Pancreas (tissue), 10 donors: ENCODE measurements at places on chromosomes 16 and 17. TPM values are rescaled to one million over a fixed set of nuclear protein-coding genes. Genes with fewer than 3 reads are reported as not detected.
A peak's percentile ranks its signal among the peaks of the same experiment; 100 is the strongest.

Gene CCL17
- not detected for polyA plus RNA-seq

DNA sequence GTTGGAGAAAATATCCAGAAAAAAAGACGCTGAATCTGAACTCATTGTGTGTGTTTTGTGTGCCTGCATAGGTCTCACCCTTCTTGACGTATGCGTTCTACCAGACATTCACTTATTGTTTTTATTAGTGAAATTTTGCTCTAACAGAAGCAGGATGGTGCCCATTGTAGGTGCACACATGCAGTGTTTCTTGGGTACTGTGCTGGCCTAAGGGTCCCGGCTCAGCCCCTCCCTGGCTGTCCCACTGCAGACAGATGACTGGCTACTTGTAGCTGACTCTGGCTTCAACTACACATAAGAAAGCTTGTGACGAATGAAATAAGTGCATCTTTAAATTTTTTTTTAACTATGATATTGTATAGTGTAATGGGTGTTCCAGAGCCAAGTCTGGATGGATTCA lies 227.0 kb downstream of the CBLN1 start:
- DNase-seq: no peak

DNA sequence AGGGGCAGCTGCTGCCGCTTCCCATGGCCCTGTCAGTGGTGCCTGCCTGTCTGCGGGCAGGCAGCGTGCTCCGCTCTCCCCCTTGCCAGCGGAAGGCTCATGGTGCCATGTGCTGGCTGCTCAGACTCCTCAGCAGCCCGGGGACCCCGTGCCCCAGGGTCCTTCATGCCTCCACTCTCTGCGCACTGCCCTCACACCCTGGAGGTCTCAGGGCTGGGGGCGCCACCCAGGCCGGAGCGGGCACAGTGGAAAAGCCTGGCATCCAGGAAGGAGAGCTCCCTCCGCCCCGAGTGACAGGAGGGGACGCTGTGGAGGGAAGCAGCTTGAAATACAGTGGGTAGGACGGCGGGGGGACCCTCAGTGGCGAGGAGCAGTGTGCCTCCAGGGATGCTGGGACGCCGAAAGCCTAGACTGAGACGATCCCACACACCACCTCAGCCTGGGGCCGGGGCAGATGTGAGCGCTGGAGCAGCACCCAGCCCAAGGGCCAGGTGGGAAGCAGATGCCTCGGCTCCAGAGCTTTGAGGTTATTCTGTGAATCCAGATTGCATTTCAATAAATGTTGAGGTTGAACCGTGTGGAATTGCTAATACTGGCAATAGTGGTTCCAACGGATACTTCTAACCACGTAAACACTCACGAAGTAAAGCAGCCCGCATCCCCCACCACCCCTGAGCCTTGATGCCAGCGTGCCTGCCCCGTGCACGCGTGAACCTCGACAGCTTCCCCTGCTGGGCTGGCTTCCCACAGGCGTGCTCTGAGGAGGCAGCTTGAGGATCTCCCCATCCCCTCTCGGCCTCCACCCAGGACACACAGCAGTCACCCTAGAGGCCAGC lies 6.5 kb downstream of the TMEM204 start:
- peak; percentile 12 for DNase-seq

DNA sequence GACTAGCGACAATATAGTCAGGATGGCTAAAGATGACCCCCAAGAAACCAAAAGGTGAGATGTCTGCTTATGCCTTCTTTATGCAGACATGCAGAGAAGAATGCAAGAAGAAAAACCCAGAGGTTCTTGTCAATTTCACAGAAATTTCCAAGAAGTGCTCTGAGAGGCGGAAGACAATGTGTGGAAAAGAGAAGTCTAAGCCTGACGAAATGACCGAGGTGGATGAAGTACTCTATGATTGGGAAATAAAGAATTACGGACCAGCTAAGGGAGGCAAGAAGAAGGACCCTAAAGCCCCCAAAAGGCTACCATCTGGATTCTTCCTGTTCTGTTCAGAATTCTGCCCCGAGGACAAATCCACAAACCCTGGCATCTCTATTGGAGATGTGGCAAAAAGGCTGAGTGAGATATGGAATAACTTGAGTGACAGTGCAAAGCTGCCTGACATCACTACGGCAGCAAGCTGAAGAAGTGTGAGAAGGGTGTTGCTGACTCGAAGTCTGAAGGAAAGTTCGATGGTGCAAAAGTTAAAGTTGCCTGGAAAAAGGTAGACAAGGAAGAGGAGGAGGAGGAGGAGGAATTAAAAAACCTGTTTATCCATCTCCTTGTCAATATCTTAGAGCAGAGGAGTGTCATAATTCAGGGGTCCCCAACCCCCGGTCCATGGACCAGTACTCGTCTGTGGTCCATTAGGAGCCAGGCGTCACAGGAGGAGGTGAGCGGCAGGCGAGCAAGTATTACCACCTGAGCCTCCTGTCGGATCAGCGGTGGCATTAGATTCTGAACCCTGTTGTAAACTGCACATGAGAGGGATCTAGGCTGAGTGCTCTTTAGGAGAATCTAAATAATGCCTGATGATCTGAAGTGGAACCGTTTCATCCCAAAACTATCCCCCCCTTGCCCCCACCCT lies 25.1 kb upstream of the ADGRG1 start:
- no peak for DNase-seq
